ENCODE measurements at places on chromosomes 5 and 9.

DNA sequence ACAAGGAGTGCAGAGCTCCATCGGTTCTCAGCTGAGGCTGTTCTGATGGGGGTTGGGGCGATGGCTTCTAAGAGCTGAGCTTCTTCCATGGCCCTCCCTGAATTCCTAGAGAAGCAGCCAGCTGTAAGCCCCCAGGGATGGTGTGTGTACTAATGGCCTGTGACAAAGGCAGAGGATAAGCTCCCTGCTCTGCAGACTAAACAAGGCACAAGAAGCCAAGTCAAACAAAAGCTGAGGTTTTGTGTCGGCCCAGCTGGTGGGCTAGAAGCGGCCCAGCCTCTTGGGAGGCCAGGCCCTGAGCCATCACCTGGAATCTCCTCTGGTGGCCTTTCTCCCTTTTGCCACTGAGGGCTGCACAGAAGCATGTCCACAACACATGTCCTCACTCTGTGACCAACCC is 75.0 kb upstream of the XPA start:
- no peak overlapping the region for H3K4me3 ChIP-seq
- H3K36me3 ChIP-seq, result no peaks in the 10 kb centered on the region
- no peaks in the 10 kb centered on the region for H3K4me1 ChIP-seq
- no peak for DNase-seq
- peaks cover 13% of the 10 kb centered on the region for H3K27me3 ChIP-seq
- H3K27ac ChIP-seq, result no peak overlapping the region

DNA sequence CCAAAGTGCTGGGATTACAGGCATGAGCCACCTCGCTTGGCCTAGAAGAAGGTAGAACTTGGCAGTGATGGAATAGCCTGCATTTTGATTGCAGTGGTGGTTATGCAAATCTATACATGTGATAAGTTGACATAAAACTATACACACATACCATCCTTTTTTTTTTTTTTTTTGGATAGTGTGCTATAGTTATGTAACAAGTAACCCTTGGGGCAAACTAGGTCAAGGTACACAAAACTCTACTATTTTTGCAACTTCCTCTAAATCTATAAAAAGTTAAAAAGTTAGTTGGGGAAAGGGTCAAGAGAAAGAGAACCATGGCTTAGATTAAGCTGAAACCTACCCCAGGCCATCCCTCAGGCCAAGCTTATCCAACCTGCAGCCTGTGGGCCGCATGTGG is 11.1 kb downstream of the TRIM14 start:
- H3K27me3 ChIP-seq, result no peaks in the 10 kb centered on the region
- peaks cover 51% of the 10 kb centered on the region for H3K4me1 ChIP-seq
- H3K36me3 ChIP-seq, result peaks cover 32% of the 10 kb centered on the region
- DNase-seq, result no peak

DNA sequence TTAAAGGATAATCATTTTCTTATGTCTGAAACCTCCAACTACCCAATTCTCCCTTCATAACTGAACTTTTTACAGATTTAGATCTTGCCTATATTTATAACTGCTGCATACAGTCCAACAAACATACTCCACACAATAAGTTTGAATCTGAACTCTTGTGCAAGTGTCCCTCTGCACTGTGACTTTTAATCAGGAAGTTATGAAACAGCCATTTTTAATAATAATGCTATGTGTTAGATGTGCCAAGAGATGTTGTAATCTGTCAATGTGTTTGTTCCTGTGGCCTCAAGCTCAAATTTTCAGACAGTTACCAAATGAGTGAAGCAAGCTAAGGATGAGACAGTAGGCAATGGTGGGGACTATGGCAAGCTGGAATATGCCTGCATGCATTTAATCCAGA is 57.6 kb upstream of the MTAP start:
- H3K27me3 ChIP-seq, result no peaks in the 10 kb centered on the region
- H3K4me1 ChIP-seq, result no peaks in the 10 kb centered on the region
- no peak for DNase-seq
- no peak overlapping the region for H3K27ac ChIP-seq
- no peak overlapping the region for H3K4me3 ChIP-seq

DNA sequence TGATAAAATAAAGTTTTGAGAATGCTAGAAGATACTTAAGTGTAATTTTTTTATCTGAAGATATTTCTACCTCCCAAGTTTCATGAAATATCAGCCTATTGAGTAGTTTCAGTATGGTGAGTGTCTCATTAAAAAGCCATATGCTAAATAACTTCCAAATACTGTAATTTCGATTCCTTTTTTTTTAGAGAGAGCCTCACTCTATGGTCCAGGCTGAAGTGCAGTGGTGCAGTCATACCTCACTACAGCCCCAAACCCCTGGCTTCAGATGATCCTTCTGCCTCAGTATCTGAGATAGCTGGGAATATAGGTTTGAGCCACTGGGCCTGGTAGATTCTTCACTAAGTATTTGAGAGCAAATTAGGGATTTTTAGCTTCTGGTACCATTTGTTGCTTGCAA is 24.5 kb downstream of the CDC42SE2 start:
- H3K36me3 ChIP-seq, result no peaks in the 10 kb centered on the region
- no peak for DNase-seq
- no peak overlapping the region for H3K4me3 ChIP-seq
- no peaks in the 10 kb centered on the region for H3K27me3 ChIP-seq

GRCh38 chr5:148793261-148793660 is 33.1 kb upstream of the ADRB2 start:
- H3K27me3 ChIP-seq, result no peaks in the 10 kb centered on the region
- H3K36me3 ChIP-seq, result no peaks in the 10 kb centered on the region
- no peak overlapping the region for H3K27ac ChIP-seq

- no peak overlapping the region for H3K4me3 ChIP-seq
- DNase-seq, result no peak
- H3K27me3 ChIP-seq, result no peaks in the 10 kb centered on the region
These were observed 702.1 kb downstream of the SEMA5A start for GRCh38 chr5:8843771-8844170.

DNA sequence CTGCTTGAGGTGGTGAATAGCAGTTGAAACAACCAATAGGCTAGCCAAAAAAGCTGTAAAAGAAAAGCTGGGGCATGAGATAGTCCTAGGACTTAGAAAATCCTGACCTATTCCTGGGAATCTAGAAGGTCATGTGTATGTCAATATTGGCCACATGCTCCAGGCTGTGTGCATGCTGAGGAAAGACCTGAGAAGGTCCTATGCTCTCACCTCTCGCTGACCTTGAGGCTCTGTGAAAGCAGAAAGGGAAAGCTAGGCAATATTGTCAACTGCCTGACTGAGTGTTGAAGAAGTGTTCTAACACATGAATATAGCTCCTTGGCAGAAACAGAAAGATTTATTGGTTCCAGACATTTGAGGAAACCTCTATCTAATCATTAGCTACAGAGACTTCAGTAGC is 19.8 kb downstream of the TAS2R1 start:
- no peak overlapping the region for H3K4me3 ChIP-seq
- H3K27ac ChIP-seq, result no peak overlapping the region
- H3K4me1 ChIP-seq, result no peaks in the 10 kb centered on the region
- no peak for DNase-seq
- H3K27me3 ChIP-seq, result no peaks in the 10 kb centered on the region
- H3K36me3 ChIP-seq, result no peaks in the 10 kb centered on the region

- peaks cover 12% of the 10 kb centered on the region for H3K36me3 ChIP-seq
- no peak overlapping the region for H3K27ac ChIP-seq
- DNase-seq, result no peak
- H3K27me3 ChIP-seq, result no peaks in the 10 kb centered on the region
These were observed 62.5 kb downstream of the IPO11 start for GRCh38 chr5:62475072-62475471.

DNA sequence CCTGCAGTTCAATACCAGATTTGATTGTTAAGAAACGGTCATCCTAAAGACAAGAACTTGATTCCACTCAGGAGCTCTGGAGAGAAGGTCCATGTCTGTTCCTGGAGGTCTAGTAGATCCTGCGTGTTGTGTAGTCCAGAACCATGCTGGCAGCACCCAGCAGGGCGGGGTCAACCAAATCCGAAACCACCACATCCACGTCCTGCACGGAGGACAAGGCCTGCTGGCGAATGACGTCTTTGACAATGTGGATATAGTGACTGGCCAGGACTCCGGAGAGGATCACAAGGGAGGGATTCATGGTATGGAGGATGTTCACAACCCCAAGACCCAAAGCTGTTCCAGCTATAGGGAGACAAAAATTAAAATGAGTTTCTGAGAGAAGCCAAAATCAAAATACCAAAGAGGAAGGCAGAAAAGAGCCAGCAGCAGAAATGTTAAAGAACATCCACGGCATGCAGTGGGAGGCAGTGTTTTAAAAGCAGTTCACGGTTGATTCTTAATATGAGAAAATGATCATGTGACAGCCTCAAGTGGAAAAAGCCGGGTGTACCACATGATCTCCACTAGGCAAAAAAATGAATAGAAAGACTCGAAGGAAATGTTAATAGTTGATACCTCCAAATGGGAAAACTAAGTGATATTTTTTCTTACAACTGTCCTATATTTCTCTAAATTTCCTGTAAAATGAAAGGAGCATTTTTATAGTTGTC is 26.7 kb downstream of the CLTA start:
- H3K4me3 ChIP-seq, result no peak overlapping the region
- no peak overlapping the region for H3K27ac ChIP-seq
- DNase-seq, result no peak
- H3K27me3 ChIP-seq, result no peaks in the 10 kb centered on the region

GRCh38 chr9:31996331-31996730 is 388.1 kb upstream of the ACO1 start:
- DNase-seq, result no peak
- H3K4me3 ChIP-seq, result no peak overlapping the region
- no peaks in the 10 kb centered on the region for H3K36me3 ChIP-seq
- H3K4me1 ChIP-seq, result no peaks in the 10 kb centered on the region
- no peaks in the 10 kb centered on the region for H3K27me3 ChIP-seq
- H3K27ac ChIP-seq, result no peak overlapping the region

GRCh38 chr9:105043370-105043936 is 115.5 kb upstream of the ABCA1 start:
- no peaks in the 10 kb centered on the region for H3K4me1 ChIP-seq
- H3K4me3 ChIP-seq, result no peak overlapping the region
- no peaks in the 10 kb centered on the region for H3K27me3 ChIP-seq
- H3K27ac ChIP-seq, result no peak overlapping the region
- no peak for DNase-seq

- no peak overlapping the region for H3K27ac ChIP-seq
- H3K4me1 ChIP-seq, result no peaks in the 10 kb centered on the region
- H3K36me3 ChIP-seq, result no peaks in the 10 kb centered on the region
- no peaks in the 10 kb centered on the region for H3K27me3 ChIP-seq
- H3K4me3 ChIP-seq, result no peak overlapping the region
These were observed 244.4 kb downstream of the MAST4 start for GRCh38 chr5:66840511-66841013.

GRCh38 chr5:6590581-6590980 is 42.3 kb downstream of the NSUN2 start:
- DNase-seq, result no peak
- H3K4me1 ChIP-seq, result no peaks in the 10 kb centered on the region
- no peak overlapping the region for H3K4me3 ChIP-seq

- no peaks in the 10 kb centered on the region for H3K36me3 ChIP-seq
- DNase-seq, result no peak
- no peak overlapping the region for H3K27ac ChIP-seq
- H3K4me1 ChIP-seq, result no peaks in the 10 kb centered on the region
- H3K4me3 ChIP-seq, result no peak overlapping the region
These were observed 24.8 kb upstream of the CCL21 start for GRCh38 chr9:34734720-34735119.

- H3K27me3 ChIP-seq, result no peaks in the 10 kb centered on the region
- H3K4me1 ChIP-seq, result peaks cover 46% of the 10 kb centered on the region
- H3K27ac ChIP-seq, result peak overlapping the region; percentile 90
- no peak for DNase-seq
These were observed 76.2 kb downstream of the STK10 start for GRCh38 chr5:172111852-172112225.

DNA sequence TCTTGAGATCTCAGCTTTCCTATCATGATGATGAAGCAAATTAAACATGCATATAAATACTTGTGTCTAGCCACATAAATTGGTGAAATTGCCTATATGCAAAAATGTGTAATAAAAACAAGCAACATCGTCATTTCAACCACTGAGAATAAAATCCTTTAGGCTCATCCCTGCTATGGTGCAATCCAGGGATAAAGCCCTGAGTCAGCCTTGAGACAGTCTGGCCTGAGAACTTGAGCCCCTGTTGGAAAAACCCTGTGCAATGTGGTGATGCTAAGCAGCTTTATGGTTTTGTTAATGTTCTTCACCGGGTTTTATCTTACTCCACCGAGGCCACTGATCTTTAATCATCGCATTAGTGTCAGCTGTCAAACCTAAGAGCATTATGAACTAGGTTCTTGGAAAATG is 170.5 kb downstream of the DCP2 start:
- H3K4me3 ChIP-seq, result no peak overlapping the region
- no peaks in the 10 kb centered on the region for H3K36me3 ChIP-seq
- no peak overlapping the region for H3K27ac ChIP-seq
- H3K27me3 ChIP-seq, result no peaks in the 10 kb centered on the region

GRCh38 chr5:57887851-57888621 is 405.4 kb upstream of the ACTBL2 start:
- no peak overlapping the region for H3K4me3 ChIP-seq
- no peaks in the 10 kb centered on the region for H3K36me3 ChIP-seq
- H3K4me1 ChIP-seq, result no peaks in the 10 kb centered on the region
- no peak for DNase-seq
- H3K27ac ChIP-seq, result no peak overlapping the region
- H3K27me3 ChIP-seq, result no peaks in the 10 kb centered on the region

DNA sequence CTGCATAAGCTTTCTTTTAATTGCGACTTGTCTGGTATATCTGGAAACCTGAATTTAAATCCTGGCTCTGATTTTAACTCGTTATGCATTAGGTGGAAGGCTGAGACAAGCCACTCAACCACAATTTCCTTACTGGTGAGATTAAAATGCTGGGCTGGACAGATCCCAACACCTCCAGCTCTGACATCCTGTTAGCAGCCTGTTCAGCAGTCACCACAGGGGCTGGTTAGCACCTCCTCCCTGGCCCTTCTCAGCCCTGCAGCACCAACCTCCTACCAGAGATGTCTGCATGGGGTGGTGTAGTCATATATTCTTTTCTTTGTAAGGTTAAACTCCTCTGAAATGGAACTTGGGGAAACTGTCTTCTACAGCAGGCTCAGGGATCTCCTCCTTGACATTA is 156.5 kb upstream of the NFIL3 start:
- H3K4me1 ChIP-seq, result no peaks in the 10 kb centered on the region
- DNase-seq, result no peak
- no peaks in the 10 kb centered on the region for H3K27me3 ChIP-seq
- H3K36me3 ChIP-seq, result no peaks in the 10 kb centered on the region
- H3K27ac ChIP-seq, result no peak overlapping the region
- no peak overlapping the region for H3K4me3 ChIP-seq

- H3K36me3 ChIP-seq, result no peaks in the 10 kb centered on the region
- no peaks in the 10 kb centered on the region for H3K4me1 ChIP-seq
- H3K27ac ChIP-seq, result no peak overlapping the region
- no peak for DNase-seq
These were observed 419.1 kb downstream of the ENC1 start for GRCh38 chr5:74221413-74221812.

Data from T-cell (primary cell).